ENCODE measurements at places on chromosomes 1 and 21. TPM values are rescaled to one million over a fixed set of nuclear protein-coding genes. Genes with fewer than 3 reads are reported as not detected.

GRCh38 chr1:199778324-199778955 is 249.1 kb upstream of the NR5A2 start:
- no peak for DNase-seq

DNA sequence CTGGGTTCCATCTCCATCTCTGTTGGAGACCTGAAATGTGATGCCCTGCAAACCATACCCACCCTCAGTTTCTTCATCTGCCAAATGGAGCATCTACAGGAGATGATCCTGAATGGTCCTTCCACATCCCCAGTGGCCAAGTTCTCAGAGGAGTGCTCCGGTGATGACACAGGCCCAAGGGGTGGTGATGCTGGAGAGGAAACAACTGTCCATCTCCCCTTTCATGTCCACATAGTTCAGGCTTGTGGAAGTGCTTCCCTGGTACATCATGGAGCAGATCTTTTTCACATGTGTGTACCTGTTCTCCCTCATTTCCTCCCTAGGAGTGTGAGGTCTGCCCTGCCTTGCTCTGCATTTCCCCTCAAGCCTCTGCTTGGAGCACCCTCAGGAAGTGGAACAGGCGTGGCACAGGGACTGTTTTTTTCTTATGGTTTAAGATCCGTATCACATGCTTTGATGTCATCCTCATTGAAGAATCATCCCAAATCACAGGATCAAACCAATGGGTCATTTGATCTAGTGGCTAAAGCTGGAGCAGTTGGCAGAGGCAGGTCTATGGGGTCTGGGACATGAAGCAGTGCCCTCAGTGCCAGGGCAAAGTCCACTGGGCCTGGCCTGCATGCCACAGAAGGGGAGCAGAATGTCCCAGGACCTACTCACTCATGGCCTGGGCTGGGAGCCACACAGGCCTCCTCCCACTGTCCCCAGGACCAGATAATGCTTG is 8.2 kb upstream of the TRIM63 start:
- no peak for DNase-seq

GRCh38 chr1:75980972-75981897 is 49.0 kb upstream of the ASB17 start:
- no peak for DNase-seq

DNA sequence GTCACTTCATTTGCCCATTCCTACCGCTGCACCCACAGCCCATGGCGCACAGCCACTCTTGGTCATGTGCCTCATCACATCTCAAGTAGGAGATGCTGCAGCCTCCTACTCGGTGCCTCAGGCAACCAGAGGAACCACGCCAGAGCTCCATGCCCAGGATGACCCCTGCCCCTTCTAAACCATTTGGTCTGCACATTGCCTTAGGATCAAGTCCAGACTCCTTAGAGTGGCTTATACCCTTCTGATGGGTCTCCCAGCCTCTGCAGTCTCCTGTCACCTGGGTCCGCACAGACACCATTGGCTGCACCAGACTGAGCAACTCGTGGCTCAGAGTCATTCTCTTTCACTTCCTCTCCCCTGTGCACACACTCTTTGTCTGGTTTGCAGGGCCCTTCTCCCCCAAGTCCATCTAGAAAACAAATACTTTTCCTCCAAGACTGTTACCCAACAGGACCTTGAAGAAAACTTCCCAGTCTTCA is 2.2 kb upstream of the ADORA3 start:
- DNase-seq = no peak

GRCh38 chr21:46157396-46157986 is 2.1 kb upstream of the FTCD start:
- DNase-seq = no peak

The B3GALT6 gene
- 27.9 TPM for total RNA-seq

The ITLN2 gene
- total RNA-seq = not detected

The LIN28A gene
- 5.1 TPM for total RNA-seq
